Activated CD4-positive, alpha-beta T cell treated with anti-CD3 and anti-CD28 coated beads, Interleukin-2, amount 10 ng/mL, durations not matched to agents 24 days and 14 days (primary cell): ENCODE measurements at places on chromosomes 16 and 17. TPM values are rescaled to one million over a fixed set of nuclear protein-coding genes. Genes with fewer than 3 reads are reported as not detected.

- DNase-seq = no peak
- H3K4me3 ChIP-seq = no peak overlapping the region
- H3K4me1 ChIP-seq = no peaks in the 10 kb centered on the region
- H3K36me3 ChIP-seq = no peaks in the 10 kb centered on the region
- H3K27ac ChIP-seq = no peak overlapping the region
These were observed 750.7 kb downstream of the KCNJ18 start for GRCh38 chr17:22443061-22443460.

- peaks cover 6% of the 10 kb centered on the region for H3K27me3 ChIP-seq
- H3K4me1 ChIP-seq = peaks cover 19% of the 10 kb centered on the region
- H3K36me3 ChIP-seq = peaks cover 1% of the 10 kb centered on the region
These were observed 29.9 kb downstream of the PLCG2 start for GRCh38 chr16:81808933-81809480.

GRCh38 chr17:57337390-57337789 is 81.1 kb downstream of the MSI2 start:
- peaks cover 27% of the 10 kb centered on the region for H3K36me3 ChIP-seq
- no peaks in the 10 kb centered on the region for H3K27me3 ChIP-seq
- no peak overlapping the region for H3K4me3 ChIP-seq
- H3K27ac ChIP-seq = no peak overlapping the region

DNA sequence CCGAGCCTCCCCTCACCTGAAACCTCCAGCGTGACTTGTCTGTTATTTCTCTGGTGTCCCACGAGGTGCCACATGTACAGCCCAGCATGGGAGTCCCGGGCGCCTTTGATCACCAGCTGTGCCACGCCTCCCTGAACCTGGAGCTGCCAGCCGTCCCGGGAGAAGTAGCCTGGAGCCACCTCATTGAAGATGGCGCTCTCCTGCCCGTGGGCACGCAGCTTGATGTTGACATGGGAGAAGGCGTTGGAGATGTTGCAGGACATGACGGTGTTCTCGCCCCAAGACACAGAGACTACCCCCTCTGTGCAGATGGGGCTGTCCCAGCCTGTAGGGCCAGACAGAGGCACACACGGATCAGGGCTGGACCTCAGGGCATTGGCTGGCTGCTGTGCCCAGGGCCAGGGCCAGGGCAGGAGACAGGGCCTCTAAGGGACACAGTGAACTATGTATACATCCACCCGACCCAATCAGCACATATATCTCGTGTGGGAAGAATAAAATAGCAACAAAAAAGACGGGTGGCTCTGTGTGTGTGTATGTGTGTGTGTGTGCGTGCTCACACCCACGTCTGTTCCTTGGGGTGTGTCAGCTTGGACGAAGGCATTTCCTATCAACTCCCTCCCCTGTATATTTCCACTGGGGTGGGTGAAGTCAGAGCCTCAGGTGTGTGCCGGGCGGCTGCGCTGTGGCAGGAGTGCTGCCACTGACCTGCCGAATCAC is 7.3 kb upstream of the CD7 start:
- H3K27ac ChIP-seq = peak overlapping the region; percentile 81
- peak overlapping the region; percentile 43 for H3K4me3 ChIP-seq
- no peak for DNase-seq
- peaks cover 29% of the 10 kb centered on the region for H3K4me1 ChIP-seq

The NDUFAF8 gene
- total RNA-seq = 73.6 and 77.1 TPM in 2 replicates
